Activated T-cell treated with anti-CD3 and anti-CD28 coated beads, Interleukin-2, amount 50 U/mL, for 4 hours (primary cell): ENCODE measurements at places on chromosomes 2 and 18. TPM values are rescaled to one million over a fixed set of nuclear protein-coding genes. Genes with fewer than 3 reads are reported as not detected.

Gene RAMP1
- total RNA-seq = 0.43 TPM

Gene CROCC2
- not detected for total RNA-seq

Gene SRD5A2
- total RNA-seq = not detected

Gene TNFRSF11A
- total RNA-seq = 1.7 TPM

Gene EMILIN1
- total RNA-seq = 1.3 TPM

Gene MAP3K19
- total RNA-seq = not detected

Gene RGPD4
- total RNA-seq = 0.08 TPM
